ENCODE measurements at places on chromosomes 7 and 10.

- no peak for DNase-seq
Observed at GRCh38 chr10:125154529-125154928, 5.8 kb downstream of the CTBP2 start.

GRCh38 chr10:60253484-60253883 lies 136.2 kb downstream of the ANK3 start:
- DNase-seq, result no peak

DNA sequence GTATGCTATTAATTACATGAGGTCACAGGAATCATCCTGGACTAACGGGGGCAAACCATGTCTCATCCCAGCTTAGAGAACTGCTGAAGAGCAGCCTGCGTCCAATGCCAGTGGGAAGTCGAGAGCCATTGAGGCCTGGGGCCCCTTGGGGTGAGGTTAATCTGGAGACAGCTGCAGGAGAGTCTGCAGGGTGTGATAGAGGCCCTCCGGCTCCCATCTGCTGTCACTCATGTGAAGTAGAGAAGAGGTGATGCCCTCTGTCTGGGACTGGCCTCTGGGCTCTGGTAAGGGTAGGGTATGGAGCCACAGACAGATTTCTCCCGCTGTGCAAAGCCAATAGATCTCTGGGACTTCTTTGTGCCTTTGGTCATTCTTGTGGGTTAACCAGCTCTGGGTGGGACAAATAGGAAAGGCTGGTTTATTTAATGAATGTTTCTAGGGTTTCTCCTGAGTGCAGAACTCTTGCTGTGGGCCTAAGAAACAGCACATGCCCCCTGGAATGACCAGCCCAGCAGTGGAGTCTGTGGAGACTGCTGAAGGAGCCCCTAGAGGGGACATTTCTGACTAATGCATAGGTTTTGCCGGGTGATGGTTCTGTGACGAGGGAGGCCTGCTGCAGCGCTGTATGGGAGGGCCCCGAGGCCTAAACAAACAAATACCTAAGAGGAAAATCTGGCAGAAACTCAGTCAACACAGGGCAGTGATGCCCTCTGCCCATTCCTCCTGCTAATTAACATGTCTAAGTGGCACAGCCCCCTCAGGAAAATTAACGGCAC lies 34.5 kb downstream of the CRHR2 start:
- no peak for DNase-seq

- no peak for DNase-seq
Observed at GRCh38 chr7:143013893-143014292, 13.0 kb downstream of the OR9A2 start.

DNA sequence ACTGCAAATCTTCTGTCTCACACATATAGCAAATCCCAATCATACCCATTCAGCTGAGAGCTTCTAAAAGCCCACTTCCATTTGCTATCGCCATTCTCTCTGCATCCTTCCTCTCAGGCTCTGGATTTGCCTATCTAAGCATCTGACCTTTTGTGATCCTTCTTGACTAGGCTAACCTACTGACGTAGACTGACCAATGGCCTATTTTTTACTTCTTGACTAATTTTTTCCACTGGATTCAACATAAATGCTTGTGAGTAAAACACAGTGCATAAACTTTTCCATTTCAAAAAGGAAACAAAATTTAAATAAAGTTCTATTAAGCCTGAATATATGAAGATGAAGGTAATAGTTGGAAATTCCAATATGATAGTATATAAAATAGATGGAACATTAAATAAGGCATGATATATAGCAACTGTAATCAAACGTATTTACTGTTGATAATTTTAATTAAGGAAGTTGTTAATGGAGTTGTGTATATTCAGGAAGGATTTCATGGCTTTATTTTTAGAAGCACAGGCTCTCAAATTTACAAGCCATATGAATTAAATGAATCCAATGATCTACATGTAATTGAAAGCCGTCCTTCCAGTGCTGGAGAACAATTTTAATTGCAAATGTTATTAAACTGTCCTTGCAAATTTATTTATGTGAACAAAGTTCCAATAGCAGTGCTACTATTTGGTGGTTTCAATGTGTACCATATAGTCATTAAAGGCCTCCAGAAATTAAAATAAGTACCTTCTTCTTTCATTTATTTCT lies 918.4 kb downstream of the SORCS3 start:
- no peak for DNase-seq

All from GM06990 (cell line).